ENCODE measurements at places on chromosomes 6 and 20. TPM values are rescaled to one million over a fixed set of nuclear protein-coding genes. Genes with fewer than 3 reads are reported as not detected.

The SLC4A11 gene
- total RNA-seq = 0.29 TPM

The NMBR gene
- not detected for total RNA-seq

DNA sequence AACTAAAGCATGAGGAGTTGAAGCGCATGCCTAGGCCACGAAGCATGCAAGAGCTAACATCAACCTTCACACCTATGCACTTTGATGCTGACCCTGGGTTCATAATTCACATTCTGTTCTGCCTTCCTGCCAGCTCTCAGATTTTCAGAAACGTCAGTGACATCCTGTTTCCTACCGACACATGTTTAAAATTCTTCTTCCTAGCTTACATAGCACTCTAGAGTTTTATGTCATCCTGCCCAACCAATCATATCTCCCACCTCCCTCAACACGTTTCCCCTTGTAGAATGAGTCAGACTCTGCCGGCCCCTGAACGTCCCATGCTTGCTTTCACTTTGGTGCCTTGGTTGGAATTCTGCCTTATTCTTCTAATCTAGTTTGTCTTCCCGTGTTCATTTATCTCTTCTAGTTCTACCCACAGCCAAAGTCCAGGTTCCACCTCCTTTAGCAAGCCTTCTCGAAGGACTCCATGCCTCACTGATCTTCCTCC, 97.2 kb upstream of the MAP7 start:
- H3K4me1 ChIP-seq = no peaks in the 10 kb centered on the region
- peak; percentile 21 for DNase-seq

- H3K4me1 ChIP-seq = peaks cover 5% of the 10 kb centered on the region
- no peaks in the 10 kb centered on the region for H3K36me3 ChIP-seq
- H3K27me3 ChIP-seq = no peaks in the 10 kb centered on the region
- DNase-seq = no peak
- H3K27ac ChIP-seq = no peak overlapping the region
These were observed 3.1 kb upstream of the CSE1L start for GRCh38 chr20:49043000-49043399.

GRCh38 chr6:145063091-145063490, 672.2 kb downstream of the EPM2A start:
- H3K4me1 ChIP-seq = no peaks in the 10 kb centered on the region
- no peak overlapping the region for H3K4me3 ChIP-seq
- H3K36me3 ChIP-seq = no peaks in the 10 kb centered on the region

The IDH3B gene
- total RNA-seq = 81.5 TPM

DNA sequence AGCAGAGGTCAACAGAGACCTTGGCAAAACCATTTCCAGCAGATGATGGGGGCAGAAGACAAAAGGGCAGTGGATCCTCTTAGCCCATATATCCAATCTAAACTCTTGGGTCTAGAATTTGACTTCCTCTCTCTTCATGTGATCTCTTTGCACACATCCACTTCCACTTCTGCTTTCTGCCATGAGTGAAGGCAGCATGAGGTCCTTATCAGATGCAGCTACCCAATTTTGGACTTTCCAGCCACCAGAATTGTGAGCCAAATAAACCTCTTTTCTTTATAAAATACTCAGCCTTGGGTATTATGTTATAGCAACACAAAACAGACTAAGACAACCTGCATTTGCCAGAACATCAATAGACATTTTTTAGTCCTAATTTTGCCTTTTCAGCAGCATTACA, 191.6 kb downstream of the ADAT2 start:
- no peak overlapping the region for H3K4me3 ChIP-seq
- H3K27ac ChIP-seq = no peak overlapping the region
- H3K27me3 ChIP-seq = no peaks in the 10 kb centered on the region
- no peaks in the 10 kb centered on the region for H3K36me3 ChIP-seq
- no peak for DNase-seq

The COL19A1 gene
- not detected for total RNA-seq

The JPH2 gene
- 17.6 TPM for total RNA-seq

The ZC2HC1B gene
- not detected for total RNA-seq

GRCh38 chr6:156992020-156992804, 215.0 kb downstream of the ARID1B start:
- DNase-seq = no peak
- no peaks in the 10 kb centered on the region for H3K4me1 ChIP-seq
- H3K27me3 ChIP-seq = no peaks in the 10 kb centered on the region
- no peaks in the 10 kb centered on the region for H3K36me3 ChIP-seq
- H3K4me3 ChIP-seq = no peak overlapping the region
- H3K27ac ChIP-seq = no peak overlapping the region

- no peaks in the 10 kb centered on the region for H3K36me3 ChIP-seq
- H3K27ac ChIP-seq = no peak overlapping the region
- H3K4me1 ChIP-seq = no peaks in the 10 kb centered on the region
These were observed 219.8 kb upstream of the ARID1B start for GRCh38 chr6:156557251-156557910.

DNA sequence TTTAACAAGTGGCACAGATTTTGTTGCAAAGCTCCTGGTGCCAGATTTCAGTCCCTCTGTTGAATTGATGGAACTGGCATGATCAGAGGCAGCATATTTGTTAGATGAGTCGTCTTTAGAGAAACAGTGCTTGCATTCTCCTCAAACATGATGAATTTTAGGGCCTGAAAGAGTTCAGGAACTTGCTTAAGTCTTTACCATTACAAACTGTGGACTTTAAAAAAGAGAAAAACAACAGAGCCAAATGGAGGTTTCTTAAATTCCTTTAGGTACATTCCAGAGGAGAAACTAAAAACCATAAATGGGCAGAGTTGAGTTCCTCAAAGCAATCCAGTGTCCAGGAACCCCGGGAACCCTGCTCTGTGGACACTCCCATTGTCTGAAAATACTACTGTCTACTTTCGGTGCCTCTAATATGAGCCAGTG, 2.5 kb downstream of the GTF2H5 start:
- H3K27ac ChIP-seq = peak overlapping the region; percentile 35
- no peak overlapping the region for H3K4me3 ChIP-seq
- H3K36me3 ChIP-seq = no peaks in the 10 kb centered on the region
- H3K27me3 ChIP-seq = no peaks in the 10 kb centered on the region
- peaks cover 5% of the 10 kb centered on the region for H3K4me1 ChIP-seq

DNA sequence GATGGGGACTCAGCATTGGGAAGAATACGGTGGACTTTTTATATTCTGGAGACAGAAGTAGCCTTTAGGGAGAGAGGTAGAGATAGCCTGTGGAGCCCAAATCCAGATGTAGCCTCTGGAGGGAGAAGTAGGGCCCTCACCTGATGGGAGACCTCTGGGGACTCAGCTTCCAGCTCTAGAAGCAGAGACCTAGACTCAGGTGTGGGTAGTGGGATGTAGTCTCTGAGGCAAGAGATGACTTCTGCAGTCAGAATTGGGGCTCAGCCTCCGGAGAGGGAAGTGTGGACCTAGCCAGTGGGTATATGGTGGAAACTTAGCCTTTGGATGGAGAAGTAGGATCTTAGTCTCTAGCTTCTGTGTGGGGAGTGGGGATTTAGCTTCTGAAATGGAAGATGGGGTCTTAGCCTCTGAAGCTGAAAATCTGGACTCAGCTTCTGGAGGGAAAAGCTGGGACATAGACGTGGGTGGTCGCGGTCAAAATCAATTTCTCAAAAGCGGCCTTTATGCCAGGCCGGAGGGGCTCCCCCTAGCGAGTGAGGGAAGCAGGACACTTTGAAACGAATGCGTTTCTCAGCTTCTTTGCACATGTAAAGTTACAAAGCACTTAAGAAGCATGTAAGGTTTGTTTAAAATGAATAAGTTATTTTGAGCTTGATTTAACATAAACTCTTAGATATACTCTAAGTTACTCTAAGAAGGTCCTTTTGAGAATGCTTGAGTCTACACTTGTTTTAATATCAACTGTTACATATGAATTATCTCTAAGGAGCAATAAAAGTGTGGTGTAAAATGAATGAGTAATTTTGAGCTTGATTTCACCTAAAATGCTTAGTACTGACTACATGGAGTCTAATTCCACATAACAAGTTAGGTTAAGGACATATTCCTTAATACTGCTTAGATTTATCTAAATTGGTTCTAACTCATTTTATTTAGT, 12.9 kb upstream of the ZNF343 start:
- H3K27me3 ChIP-seq = no peaks in the 10 kb centered on the region
- no peaks in the 10 kb centered on the region for H3K36me3 ChIP-seq
- DNase-seq = no peak
- H3K4me1 ChIP-seq = no peaks in the 10 kb centered on the region

The TGM3 gene
- not detected for total RNA-seq

DNA sequence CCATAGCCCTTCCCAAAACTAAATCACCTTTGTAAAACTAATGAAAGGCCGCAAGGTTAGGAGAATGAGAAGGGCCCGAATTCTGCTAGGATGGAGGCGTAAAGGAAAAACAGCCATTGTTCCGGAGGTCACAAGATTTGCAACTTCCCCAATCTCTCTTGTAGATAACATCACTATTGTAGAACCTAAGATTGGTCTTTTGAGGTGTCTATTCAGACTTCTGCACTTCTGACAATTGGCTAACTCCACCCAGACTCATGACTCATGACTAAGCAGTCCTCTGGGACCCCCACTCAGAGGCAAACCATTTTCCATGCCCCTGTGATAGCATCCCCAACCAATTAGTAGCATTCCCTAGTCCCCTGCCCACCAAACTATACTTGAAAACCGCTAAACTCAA, 210.5 kb upstream of the SHLD1 start:
- no peak overlapping the region for H3K4me3 ChIP-seq
- DNase-seq = no peak
- no peaks in the 10 kb centered on the region for H3K27me3 ChIP-seq
- H3K36me3 ChIP-seq = no peaks in the 10 kb centered on the region
- H3K27ac ChIP-seq = no peak overlapping the region

DNA sequence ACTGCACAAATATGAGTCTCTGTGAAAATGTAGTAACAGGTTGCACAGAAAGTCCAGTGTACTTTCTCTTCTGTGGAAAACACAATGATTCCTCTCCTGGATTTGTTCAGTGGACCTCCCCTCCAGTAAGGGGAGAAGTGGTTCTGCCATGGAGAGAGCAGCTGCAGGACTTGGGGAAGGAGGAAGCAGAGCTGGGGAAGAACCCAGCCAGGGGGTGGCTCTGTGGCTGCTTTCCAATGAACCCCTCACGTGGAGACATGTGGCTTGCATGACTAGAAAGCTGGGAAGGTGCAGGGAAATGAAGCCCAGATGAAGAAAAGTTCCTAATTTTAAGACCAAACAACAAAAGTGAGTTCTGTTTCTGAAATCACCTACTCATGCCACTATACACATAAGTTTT, 31.9 kb downstream of the HMGN3 start:
- DNase-seq = no peak
- H3K4me3 ChIP-seq = no peak overlapping the region

The CCR6 gene
- not detected for total RNA-seq

The RGS17 gene
- not detected for total RNA-seq

DNA sequence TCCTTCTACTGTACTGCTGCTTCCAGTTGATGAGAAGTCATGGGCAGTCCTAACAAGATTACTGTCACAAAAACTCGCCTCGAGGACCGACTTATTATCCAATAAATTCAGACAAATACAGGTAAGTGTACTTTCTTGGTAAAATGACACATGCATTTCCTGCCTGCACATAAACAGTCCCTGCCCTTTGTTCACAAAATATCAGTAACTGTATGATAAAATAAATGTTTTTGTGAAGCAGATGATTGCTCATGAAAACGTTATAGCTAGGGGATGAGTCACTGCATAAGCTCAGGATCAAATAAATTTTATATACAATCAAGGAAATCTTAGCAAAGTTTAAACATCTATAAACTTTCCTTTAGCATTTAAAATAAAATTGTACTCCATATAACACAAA, 164.5 kb upstream of the RIPOR2 start:
- H3K4me3 ChIP-seq = no peak overlapping the region
- H3K27ac ChIP-seq = no peak overlapping the region
- no peaks in the 10 kb centered on the region for H3K27me3 ChIP-seq
- no peaks in the 10 kb centered on the region for H3K4me1 ChIP-seq
- no peak for DNase-seq

DNA sequence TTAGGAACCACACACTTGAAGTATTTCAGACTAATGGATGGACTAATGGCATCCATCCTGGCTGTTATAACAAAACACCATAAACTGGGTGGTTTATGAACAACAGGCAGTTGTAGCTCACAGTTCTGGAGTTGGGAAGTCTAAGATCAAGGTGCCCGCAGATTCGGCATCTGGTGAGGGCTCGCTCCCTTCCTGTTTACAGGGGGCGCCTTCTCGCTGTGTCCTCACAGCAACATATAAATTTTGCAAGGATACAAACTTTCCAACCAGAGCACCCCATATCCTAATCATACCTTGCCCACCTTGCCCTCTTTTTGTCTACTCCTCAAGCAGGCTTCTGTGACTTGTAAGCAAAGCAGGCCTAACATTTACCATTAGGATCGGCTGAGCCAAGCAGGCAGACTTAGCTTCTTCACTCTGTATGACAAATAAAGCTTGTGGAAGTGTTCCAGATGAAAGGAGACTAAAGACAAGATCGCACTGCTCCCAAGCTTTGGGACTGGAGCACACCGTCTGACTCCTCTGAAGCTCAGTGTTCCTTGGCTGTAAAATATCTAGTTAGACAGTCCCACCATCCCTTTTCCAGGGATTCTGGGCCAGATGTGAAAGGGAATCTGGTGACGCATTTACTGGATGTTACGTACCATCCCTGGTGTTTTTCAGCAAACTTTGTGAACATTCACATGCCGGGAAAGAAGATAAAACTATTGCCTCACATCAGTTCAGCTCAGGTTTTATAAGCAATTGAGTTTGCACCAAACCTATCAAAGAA, 34.9 kb downstream of the GFOD1 start:
- H3K27me3 ChIP-seq = no peaks in the 10 kb centered on the region
- H3K4me1 ChIP-seq = no peaks in the 10 kb centered on the region
- H3K4me3 ChIP-seq = no peak overlapping the region
- no peaks in the 10 kb centered on the region for H3K36me3 ChIP-seq

DNA sequence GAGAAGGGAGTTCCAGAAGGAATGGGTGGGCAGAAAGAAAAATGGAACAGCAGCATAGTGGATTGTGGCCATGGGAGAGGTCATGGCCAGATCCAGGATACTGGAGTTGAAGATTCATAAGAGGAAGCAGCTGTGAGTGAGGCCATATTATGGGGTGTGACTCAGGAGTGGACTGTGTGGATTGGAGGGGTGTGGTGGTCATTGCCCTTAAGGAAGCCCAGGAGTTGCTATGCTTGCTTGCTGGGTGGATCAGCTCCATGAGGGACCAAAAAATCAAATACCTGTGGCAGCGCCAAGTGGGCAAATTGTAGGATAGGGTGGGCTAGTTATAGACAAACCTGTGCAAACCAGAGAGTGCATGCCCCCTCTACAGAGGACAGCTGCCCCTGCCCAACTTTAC, 18.3 kb downstream of the LRRC1 start:
- no peaks in the 10 kb centered on the region for H3K27me3 ChIP-seq
- DNase-seq = no peak
- no peaks in the 10 kb centered on the region for H3K4me1 ChIP-seq
- H3K27ac ChIP-seq = no peak overlapping the region
- H3K4me3 ChIP-seq = no peak overlapping the region
